ENCODE measurements at places on chromosomes 2 and 18. TPM values are rescaled to one million over a fixed set of nuclear protein-coding genes. Genes with fewer than 3 reads are reported as not detected.

- no peaks in the 10 kb centered on the region for H3K36me3 ChIP-seq
- no peak for DNase-seq
- H3K4me1 ChIP-seq, result no peaks in the 10 kb centered on the region
- H3K27me3 ChIP-seq, result peaks cover 32% of the 10 kb centered on the region
- no peak overlapping the region for H3K27ac ChIP-seq
- no peak overlapping the region for H3K4me3 ChIP-seq
Measured at GRCh38 chr18:47284721-47285395, 33.4 kb upstream of the SKOR2 start.

- no peaks in the 10 kb centered on the region for H3K27me3 ChIP-seq
- H3K36me3 ChIP-seq, result no peaks in the 10 kb centered on the region
- DNase-seq, result no peak
- peaks cover 11% of the 10 kb centered on the region for H3K4me1 ChIP-seq
Measured at GRCh38 chr2:199999166-199999565, 43.8 kb downstream of the MAIP1 start.

DNA sequence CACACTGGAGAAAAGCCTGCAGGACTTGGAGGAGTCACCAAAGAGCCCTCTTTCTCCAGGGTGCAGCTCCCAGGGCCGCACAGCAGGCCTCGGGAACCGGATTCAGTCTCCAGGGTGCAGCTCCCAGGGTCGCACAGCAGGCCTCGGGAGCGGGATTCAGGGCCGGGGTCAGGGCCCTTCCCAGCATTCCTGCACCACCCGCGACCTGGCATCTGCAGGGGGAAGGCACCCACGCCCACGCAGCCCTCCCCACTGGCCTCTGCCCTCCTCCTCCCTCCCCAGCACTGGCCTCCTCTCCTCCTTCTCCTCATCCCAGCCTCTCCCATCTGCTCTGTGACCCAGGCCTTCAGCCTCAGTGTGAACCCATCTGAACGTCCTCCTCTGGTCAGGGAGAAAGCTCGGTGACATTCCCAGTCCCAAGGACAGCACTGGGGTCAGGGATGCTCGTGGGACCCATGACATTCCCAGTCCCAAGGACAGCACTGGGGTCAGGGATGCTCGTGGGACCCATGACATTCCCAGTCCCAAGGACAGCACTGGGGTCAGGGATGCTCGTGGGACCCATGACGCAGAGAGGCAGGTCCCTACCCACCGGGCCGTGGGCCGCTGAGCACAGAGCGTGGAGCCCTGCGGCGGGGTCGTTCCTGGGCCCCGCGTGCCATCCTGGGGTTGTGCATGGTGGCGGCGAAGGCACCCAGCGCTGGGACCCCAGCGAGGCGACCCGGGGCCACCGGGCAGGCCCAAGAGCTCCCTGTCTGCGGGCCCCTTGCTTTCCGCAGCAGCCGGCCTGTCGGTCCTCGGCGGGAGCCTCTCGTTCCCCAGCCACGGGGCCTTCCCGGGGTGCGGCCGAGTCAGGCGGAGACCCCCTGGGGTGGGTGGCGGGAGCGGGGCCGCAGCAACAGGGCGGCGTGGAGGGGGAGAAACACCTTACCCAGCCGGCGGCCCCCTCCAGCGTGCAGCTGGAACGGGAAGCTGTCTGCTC, 550.2 kb upstream of the SALL3 start:
- no peak for DNase-seq
- no peaks in the 10 kb centered on the region for H3K4me1 ChIP-seq
- no peak overlapping the region for H3K4me3 ChIP-seq
- H3K36me3 ChIP-seq, result no peaks in the 10 kb centered on the region

GRCh38 chr2:72994991-72995380, 76.5 kb downstream of the SFXN5 start:
- no peak for DNase-seq
- no peaks in the 10 kb centered on the region for H3K27me3 ChIP-seq
- H3K36me3 ChIP-seq, result no peaks in the 10 kb centered on the region
- peaks cover under 1% of the 10 kb centered on the region for H3K4me1 ChIP-seq
- H3K27ac ChIP-seq, result no peak overlapping the region

- peaks cover 18% of the 10 kb centered on the region for H3K4me1 ChIP-seq
- no peaks in the 10 kb centered on the region for H3K27me3 ChIP-seq
- DNase-seq, result no peak
- no peaks in the 10 kb centered on the region for H3K36me3 ChIP-seq
Measured at GRCh38 chr2:128090575-128090944, 440 bp upstream of the UGGT1 start.

- H3K4me1 ChIP-seq, result no peaks in the 10 kb centered on the region
- H3K36me3 ChIP-seq, result no peaks in the 10 kb centered on the region
- no peak overlapping the region for H3K4me3 ChIP-seq
- peaks cover 23% of the 10 kb centered on the region for H3K27me3 ChIP-seq
- H3K27ac ChIP-seq, result no peak overlapping the region
- DNase-seq, result no peak
Measured at GRCh38 chr2:129139380-129139779, 820.7 kb upstream of the HS6ST1 start.

- no peak for DNase-seq
- H3K27ac ChIP-seq, result no peak overlapping the region
- no peaks in the 10 kb centered on the region for H3K36me3 ChIP-seq
- peaks cover 27% of the 10 kb centered on the region for H3K4me1 ChIP-seq
- H3K27me3 ChIP-seq, result no peaks in the 10 kb centered on the region
- no peak overlapping the region for H3K4me3 ChIP-seq
Measured at GRCh38 chr2:219459460-219460311, 25.0 kb downstream of the SPEG start.

DNA sequence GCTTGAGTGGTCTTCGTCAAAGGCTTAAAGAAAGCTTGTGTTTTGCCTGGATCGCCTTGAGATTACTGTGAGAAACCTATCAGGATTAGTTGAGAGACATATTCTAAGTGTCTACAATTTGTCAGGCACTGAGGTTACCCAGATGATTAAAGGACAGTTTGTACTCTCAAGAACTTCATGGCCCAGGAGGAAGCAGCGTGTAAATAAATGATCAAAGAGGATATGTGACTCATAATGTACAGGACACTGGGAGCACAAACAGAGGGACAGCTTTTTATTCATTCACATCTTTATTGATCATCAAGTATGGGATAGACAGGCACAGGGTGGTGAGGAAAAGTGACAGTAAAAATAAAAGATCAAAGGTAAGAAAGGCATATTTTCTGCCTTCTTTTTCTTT, 152.6 kb upstream of the FSHR start:
- no peak overlapping the region for H3K4me3 ChIP-seq
- H3K27ac ChIP-seq, result no peak overlapping the region
- no peaks in the 10 kb centered on the region for H3K4me1 ChIP-seq
- H3K27me3 ChIP-seq, result no peaks in the 10 kb centered on the region
- DNase-seq, result no peak

GRCh38 chr18:56836173-56836572, 185.0 kb downstream of the WDR7 start:
- no peaks in the 10 kb centered on the region for H3K27me3 ChIP-seq
- no peak overlapping the region for H3K27ac ChIP-seq
- H3K36me3 ChIP-seq, result no peaks in the 10 kb centered on the region
- no peaks in the 10 kb centered on the region for H3K4me1 ChIP-seq
- no peak for DNase-seq

- no peaks in the 10 kb centered on the region for H3K4me1 ChIP-seq
- H3K27ac ChIP-seq, result no peak overlapping the region
- H3K36me3 ChIP-seq, result no peaks in the 10 kb centered on the region
- no peaks in the 10 kb centered on the region for H3K27me3 ChIP-seq
Measured at GRCh38 chr2:186477790-186478189, 8.3 kb upstream of the ZC3H15 start.

GRCh38 chr2:237324837-237325236, 89.1 kb downstream of the COL6A3 start:
- no peak overlapping the region for H3K4me3 ChIP-seq
- no peak overlapping the region for H3K27ac ChIP-seq
- no peak for DNase-seq
- H3K4me1 ChIP-seq, result no peaks in the 10 kb centered on the region
- no peaks in the 10 kb centered on the region for H3K36me3 ChIP-seq

DNA sequence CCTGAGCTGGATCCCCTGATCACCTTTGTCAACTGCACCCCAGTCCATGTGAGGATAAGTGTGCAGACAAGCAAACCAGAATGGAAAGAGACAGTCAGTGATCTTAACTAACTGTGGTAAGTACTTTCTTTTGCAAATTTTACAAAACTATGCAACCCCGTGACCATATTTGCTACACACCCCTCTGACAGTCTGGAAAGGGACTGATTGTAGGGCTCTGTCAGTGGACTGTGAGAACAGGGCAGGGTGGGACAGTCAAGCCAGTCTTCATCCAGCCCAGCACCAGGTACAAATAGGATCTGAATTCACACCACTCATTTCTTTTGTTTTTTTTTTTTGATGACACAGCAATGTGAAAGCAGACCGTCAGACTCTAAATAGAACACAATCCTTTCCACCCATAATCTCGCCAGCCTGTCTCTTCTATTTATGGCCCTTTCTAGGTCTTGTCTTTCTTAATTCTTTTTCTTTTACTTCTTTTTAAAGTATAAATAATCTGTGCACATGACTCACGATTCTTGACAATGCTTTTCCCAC, 165.6 kb downstream of the ARL6IP6 start:
- no peak overlapping the region for H3K27ac ChIP-seq
- H3K36me3 ChIP-seq, result no peaks in the 10 kb centered on the region
- H3K4me1 ChIP-seq, result no peaks in the 10 kb centered on the region

- peak overlapping the region; percentile 68 for H3K4me3 ChIP-seq
- peak; percentile 83 for DNase-seq
- H3K27ac ChIP-seq, result peak overlapping the region; percentile 32
- H3K36me3 ChIP-seq, result no peaks in the 10 kb centered on the region
- peaks cover 45% of the 10 kb centered on the region for H3K4me1 ChIP-seq
Measured at GRCh38 chr2:20106746-20107145, 55.3 kb upstream of the LAPTM4A start.

DNA sequence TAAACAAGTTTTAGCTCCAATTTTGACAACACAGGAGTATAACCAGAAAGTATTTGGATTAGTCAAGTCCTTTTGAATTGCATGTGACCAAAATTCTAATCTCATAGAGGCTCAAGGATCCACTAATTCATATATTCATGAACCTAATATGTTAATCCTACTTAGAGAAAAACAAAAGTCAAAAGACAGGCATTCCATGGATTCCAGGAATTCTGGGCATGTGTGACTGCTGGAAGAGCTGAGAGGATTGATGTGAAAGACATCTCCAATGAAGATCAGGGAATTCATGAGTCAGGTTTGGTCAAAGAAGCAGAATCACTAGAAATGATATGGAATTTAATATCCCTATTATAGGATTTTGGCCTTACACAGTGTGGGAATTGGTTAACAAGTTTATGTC, 1494.6 kb upstream of the DDX18 start:
- H3K36me3 ChIP-seq, result no peaks in the 10 kb centered on the region
- H3K27me3 ChIP-seq, result no peaks in the 10 kb centered on the region
- no peak overlapping the region for H3K27ac ChIP-seq

DNA sequence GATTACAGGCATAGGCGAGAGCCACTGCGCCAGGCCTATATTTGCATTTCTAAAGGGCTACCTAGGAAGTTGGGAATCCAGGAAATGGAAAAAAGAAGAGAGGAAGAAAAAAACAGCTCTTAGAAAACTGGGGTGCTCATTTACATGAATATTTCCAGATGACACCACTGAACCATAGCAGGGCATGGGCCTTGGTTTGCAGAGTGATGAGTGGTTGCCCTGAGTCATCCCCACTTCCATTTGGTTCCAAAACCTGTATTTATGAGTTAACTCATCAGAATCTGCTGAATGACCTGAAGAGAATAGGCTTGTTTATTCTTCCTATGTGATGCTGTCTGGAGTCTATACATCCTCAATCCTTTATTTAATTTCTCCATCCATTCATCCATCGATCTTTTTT, 36.2 kb downstream of the EHD3 start:
- DNase-seq, result no peak
- no peaks in the 10 kb centered on the region for H3K4me1 ChIP-seq
- no peaks in the 10 kb centered on the region for H3K27me3 ChIP-seq

DNA sequence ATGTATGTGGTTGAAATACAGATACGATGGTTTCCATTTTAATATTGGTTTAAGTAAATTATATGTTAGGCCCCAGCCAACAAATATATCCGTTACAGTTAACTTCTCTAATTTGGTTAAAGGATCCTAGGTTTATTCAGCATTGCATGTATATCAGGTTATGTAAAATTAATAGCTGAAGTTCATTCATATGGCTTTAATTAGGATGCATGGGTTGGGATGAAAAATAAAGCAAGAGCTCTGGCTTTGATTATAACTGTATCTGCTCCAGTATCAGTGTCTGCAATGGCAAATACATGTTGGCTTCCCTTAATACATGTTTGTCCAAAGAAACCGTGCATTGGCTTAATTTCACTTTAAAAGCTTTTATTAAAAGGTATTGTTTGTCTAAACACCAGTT, 435.7 kb upstream of the SETBP1 start:
- no peak overlapping the region for H3K27ac ChIP-seq
- DNase-seq, result no peak
- H3K4me1 ChIP-seq, result no peaks in the 10 kb centered on the region
- no peaks in the 10 kb centered on the region for H3K27me3 ChIP-seq
- H3K36me3 ChIP-seq, result no peaks in the 10 kb centered on the region
- H3K4me3 ChIP-seq, result no peak overlapping the region

DNA sequence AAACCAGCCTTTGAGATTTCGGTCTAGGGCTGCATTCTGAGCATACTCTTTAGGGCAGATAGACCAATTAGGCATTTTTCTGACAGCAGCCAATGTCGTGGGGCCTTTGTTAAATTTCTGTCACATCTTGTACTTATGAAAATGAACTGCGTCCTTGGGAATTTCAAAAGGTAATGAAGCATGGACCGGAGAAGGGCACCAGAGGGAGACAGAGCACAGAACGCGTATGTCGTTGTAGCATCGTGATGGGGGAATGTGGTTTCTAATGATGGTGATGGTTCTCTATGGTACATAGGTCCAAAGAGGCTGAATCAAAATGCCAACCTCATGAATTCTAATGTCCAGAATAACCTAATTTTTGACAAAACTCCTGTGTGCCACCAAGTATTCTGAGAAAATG, 483.9 kb upstream of the CRIM1 start:
- H3K27me3 ChIP-seq, result no peaks in the 10 kb centered on the region
- no peaks in the 10 kb centered on the region for H3K36me3 ChIP-seq
- DNase-seq, result no peak
- no peaks in the 10 kb centered on the region for H3K4me1 ChIP-seq

DNA sequence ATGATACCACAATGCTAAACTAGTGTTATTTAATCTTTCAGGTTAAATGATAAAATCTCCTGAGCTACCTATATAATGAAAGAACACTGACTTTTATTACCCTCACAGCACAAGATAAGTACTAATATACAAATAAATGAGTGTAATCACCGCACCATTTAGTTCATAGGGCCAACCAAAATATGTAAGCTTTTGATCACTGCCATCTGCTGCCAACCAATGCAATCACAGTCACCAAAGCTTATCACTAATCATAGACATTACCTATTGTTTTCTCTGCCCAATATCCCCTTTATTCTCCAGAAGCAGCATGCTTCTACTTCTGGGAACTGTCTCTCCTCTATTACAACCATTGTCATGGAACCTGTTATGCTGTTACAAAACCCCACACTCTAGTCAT, 151.6 kb upstream of the LRATD1 start:
- H3K4me3 ChIP-seq, result no peak overlapping the region
- no peak overlapping the region for H3K27ac ChIP-seq
- H3K36me3 ChIP-seq, result no peaks in the 10 kb centered on the region

The TUBA3D gene
- not detected for total RNA-seq

The PDE1A gene
- 0.30 TPM for total RNA-seq

The EML6 gene
- 3.7 TPM for total RNA-seq

The POTEC gene
- not detected for total RNA-seq

The INHBB gene
- 57.5 TPM for total RNA-seq

The C2orf66 gene
- total RNA-seq, result not detected

The CDCA7 gene
- total RNA-seq, result 34.2 TPM

The FZD7 gene
- 30.9 TPM for total RNA-seq

The TWIST2 gene
- 5.0 TPM for total RNA-seq

The CYP1B1 gene
- 36.3 TPM for total RNA-seq

All from PC-9 (cell line).